Cortex of kidney (tissue), 1 donor: ENCODE measurements at places on chromosomes 11 and 22.

- DNase-seq, result no peak
Observed at GRCh38 chr11:122734848-122735496, 79.5 kb downstream of the UBASH3B start.

DNA sequence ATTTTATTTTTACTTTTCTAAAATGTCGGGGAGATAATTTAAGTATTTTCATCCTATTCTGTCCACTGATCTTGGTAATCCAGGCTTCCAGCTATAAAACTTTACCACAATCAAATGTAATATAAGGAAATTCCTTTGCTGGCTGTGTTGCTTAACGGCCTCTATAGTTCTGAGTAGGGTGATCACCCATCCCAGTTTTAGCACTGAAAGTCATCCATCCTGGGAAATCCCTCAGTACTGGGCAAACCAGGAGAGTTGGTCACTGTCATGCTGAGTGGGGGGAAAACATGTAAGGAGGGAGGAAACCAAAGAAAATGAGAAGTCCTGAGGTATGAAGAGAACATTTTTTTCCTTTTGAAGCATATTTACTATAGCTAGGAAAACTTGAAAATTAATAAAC is 12.8 kb upstream of the BACE1-AS start:
- DNase-seq, result no peak

GRCh38 chr11:62708793-62709192 is 1.3 kb downstream of the GNG3 start:
- DNase-seq, result no peak

DNA sequence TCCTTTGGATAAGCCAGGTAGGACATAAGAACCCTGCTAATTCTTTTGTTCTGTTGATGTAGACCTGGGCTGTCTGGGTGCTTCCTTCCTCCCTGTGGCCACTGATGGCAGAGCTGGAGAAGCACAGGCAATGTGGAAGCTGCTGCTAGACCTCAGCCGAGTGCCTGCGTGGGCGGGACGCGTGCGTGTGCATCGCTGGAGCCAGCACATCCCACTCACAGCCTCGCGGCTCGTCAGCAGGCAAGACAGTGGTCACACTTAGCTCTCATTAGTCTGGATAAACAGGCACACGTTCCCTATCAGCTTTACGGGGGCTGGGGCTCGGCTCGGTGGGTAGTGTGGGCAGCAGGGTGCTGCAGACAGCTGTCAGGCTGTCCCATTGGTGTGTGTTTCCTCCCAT is 155.7 kb downstream of the GRIK4 start:
- DNase-seq, result no peak

- DNase-seq, result no peak
Observed at GRCh38 chr22:42696331-42696967, 24.2 kb downstream of the A4GALT start.

GRCh38 chr11:76795936-76796441 is 12.8 kb downstream of the TSKU start:
- no peak for DNase-seq

DNA sequence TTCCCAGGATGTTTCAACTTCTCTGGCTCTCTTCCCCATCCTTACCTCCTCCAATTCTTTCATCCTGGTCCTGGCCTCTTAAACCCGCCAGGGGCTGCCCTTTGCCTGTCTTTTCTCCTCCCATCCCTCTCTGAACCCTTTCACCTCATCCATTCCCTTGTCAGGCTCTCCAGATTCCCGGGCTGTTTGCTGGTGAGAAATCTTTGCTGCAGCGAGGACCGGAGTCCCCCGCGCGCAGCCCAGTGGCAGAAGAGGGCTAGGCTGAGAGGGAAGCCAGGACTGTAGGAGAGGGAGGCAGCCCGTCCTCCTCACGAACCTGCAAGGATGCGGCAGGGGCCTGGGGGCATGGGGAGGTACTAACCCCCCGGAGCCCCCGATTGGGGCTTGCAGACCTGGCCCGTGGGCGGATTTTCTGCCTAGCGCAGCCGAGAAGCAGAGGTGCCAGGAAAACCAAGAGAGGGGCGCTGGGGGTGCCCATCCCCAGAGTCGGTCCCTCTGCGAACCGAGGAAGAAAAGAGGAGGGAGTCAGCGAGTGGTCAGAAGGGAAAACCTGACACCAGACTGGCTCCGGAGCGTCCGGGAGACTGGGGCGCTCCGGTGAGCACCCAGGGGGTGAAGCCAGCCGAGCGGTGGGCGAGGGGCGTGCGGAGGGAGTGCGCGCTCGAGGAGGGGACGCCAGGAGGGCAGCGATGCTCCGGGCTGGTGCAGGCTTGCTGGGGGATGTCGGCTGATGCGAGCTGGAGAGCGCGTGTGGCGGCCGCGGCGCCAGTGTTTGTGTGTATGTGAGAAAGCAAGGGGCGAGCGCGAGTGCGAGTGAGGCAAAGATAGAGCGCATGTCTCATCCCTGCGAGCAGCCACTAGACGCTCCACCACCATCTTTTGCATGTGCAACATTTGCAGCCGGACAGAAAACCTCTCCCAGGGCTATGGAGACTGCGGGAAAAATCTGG is at the start of gene GRIA4:
Gene GRIA4 (plus strand): TSS at position 242 of the 950 bp plus-strand sequence. CDS start 925 bp downstream, outside the sequence.
- DNase-seq, result no peak

DNA sequence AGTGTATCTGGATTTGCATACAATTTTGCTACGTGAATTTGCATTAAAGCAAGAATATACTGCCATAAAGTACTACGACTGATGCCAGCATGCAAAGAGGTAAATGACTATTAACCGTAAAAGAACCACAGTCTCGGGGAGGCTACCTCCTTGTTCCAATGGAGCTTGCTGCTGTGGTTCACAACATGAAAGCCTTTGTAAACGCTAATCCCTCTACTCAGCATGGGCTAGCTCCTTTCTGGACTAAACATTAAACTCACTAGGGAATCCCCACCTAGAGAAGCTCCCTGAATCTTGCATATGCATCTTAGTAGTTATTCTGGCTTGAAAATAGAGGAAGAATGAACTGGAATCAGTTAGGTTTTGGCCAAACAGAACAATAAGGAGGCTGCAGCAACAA is 60.5 kb upstream of the ARHGAP32 start:
- DNase-seq, result no peak

DNA sequence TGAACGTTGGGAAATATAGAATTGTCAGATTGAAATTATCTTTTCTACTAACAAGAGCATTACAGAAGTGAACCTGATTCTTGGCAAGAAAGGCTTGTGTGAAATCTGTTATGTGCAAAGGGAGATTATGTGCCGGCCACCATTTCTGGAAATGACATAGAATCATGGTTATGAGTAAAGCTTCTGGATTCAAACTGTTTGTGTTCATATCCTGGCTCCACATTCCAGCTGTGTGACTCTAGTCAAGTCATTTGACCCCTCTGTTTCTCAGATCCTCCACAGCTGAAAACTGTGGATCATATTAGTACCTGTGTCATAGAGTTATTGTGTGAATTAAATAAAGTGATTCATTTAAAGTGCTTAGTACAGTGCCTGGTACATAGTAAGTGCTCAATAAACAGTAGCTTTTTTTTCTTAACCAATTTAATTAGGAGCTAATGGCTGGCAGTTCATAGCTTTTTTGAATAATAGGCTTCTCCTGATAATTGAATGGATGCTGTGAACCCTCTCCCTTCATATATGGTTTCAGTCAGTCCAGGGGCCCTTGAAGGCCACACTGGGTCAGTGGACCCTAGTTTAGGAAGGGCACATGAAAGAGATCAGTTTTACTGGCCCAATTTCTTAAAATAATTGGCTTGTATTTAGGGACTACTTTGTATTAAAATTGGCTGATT is 34.6 kb downstream of the EHF start:
- DNase-seq, result no peak

DNA sequence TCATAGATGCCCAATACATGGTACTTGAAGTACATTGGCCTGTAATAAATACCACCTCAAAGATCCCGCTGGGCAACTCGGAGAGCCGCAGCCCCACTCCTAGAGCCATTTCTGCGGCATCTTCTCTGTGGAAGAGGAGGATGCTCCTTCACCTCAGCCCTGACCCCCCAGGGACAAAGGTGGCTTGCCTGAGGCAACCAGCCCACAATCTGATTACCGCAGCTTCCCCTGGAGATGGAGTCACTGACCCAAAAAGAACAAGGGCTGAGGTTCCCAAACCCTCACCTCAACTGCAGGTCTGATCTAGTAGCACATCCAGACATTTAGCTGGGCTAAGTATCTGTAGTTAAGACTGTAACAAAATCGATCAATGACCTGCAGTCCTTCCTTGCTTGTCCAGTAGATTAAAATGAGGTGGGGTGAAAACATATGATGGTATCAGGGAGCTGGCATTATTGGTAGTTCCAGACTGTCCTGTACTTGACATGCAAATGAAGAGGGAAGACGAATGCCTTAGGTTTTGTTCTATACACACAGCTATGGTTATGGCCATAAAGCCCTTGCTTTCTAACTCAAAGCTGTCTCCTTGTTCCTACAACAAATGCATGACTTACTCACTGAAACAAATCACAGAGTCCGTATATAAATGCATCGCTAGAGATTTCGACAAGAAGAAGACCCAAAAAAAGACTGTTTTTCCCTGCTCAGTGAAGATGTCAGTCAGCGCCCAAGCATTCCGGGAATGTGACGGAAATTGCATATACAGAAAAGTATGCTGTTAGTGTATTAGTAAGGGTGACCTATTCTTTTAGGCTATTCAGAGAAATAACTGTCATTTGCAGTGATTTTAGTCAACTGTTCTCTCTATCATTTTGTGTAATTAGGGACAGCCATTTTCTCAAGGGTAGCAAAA is 33.7 kb downstream of the C11orf71 start:
- no peak for DNase-seq

GRCh38 chr11:74504100-74504691 is 10.7 kb upstream of the LIPT2 start:
- no peak for DNase-seq

DNA sequence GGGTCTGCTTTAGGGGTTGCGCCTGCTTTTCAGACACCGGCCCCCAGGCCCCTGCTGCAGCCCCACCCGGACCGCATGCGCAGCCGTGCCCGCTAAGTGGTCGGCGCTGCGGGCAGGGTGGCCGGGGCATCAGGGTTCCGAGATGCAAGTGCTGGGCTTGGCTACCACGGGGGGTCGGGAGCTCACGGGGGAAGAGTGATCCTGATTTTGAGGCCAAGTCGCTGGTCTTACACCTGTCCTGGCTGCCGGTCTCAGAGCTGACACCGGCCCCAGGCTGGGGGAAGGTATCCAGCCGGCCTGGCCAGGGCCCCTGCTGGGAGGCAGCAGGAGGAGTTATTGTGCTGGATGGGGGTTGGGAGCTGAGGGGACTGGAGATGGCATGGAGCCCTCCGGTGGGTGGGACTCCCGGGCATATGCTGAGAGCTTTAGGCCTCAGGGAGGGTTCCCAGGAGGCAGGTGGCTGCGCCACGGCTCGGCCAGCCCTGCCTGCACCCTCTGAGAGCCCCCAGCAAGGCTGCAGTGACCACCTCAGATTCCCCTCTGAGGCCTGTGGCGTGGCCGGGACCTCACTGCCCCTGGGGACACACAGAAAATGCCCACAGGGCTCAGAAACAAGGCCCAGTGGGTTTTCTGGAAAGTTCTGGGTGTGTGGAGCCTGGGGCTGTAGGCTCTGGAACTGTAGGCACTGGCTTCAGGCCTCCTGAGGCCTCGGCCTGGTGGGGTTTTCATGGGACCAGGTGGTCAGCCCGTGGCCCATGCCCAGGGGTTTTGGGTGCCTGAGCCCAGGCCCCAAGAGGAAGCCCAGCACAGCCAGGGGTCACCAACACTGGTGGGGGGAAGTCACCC is 4.4 kb upstream of the MUC5AC start:
- no peak for DNase-seq

- no peak for DNase-seq
Observed at GRCh38 chr11:28581286-28582242, 473.4 kb downstream of the METTL15 start.

DNA sequence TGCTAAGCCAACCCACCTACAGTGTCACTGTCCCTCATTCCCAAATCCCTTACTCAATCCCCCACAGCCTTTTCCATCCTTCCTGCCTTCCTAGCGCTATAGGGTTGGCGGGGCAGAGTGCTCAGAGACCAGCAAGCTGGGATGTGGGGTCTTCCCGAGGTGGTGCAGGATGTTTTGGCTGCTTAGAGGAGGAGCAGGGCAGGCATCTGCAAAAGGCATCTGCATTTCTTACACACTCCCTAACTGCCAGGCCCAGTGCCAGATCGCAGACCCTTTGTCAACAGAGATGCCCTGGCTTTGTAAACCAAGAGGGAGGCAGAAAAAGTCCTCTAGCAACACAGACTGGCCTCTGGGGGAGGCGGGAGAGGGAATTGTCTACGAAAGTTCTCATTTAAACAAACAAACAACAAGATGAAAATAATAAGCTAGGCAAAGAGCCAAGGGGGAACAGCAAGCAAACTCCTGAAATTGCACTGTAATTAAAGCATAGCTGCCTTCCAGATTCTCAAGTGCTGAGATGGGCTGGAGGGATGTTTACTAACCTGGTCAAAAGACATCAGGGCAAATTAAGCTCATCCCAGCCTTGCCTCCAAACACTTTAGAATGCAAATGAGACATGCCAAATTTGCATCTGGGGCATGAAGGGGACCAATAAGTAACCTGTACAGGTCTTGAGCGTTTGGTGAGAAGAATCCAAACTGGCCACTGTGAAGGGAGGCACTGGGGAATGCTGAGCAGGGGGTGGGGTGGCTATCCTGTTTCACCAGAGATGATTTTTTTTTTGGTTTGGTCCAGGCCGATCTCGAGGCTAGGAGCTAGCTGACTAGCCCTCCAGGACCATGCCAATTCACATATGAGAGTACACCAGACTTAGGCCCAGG is 38.1 kb upstream of the ADA2 start:
- DNase-seq, result no peak

DNA sequence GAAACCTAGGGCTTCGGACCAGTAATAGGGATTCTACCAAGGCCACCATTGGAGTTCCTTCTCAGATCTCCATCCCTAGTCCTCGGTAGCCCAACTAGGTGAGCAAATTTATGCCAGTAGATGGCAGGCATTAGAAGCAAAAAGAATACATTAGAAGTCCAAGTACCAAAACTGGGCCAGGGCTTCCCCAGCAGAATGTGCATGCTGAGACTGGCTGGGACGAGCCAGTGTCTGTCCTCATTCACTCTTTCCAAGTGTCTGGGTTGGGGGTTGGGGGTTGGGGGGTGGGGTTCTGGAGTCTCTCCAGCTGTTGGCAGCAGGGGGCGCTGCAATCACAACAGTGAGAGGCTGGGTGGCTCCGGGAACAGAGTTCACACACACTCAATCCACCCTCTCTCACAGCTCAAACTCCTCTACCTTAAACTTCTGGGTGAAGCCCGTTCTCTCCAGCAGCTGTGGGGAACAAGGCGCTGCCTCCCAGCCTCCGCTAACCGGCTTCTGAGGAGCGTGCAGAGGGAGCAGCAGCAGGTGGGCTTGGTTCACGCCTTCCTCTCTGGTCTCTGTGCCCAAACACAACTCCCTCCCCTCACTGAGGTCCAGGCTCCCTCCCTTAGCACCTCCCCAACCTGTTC is 57.5 kb downstream of the BTG4 start:
- no peak for DNase-seq

DNA sequence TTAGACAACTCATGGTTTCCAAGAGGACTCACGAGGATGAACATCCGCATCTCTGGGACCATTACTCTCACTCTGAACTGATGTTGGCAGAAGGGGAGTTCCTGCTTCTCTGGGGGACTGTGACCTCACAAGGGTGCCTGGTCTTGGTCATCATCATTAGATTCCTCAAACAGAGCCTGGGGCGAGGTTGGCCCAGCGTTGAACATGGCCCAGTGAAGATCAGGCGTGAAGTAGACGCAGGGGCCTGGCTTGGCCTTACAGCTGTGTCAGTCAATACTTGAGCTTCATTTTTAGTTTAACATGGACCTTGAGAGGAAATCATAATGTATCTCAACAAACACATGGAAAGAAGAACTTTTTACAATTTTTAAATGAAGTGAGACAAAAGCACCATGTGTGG is 617.1 kb downstream of the BRD1 start:
- no peak for DNase-seq

- DNase-seq, result no peak
Observed at GRCh38 chr11:61477126-61477525, 31.4 kb upstream of the LRRC10B start.

- no peak for DNase-seq
Observed at GRCh38 chr11:390175-390574, 3.8 kb upstream of the PKP3 start.
